ENCODE measurements at places on chromosomes 1 and 21. TPM values are rescaled to one million over a fixed set of nuclear protein-coding genes. Genes with fewer than 3 reads are reported as not detected.

DNA sequence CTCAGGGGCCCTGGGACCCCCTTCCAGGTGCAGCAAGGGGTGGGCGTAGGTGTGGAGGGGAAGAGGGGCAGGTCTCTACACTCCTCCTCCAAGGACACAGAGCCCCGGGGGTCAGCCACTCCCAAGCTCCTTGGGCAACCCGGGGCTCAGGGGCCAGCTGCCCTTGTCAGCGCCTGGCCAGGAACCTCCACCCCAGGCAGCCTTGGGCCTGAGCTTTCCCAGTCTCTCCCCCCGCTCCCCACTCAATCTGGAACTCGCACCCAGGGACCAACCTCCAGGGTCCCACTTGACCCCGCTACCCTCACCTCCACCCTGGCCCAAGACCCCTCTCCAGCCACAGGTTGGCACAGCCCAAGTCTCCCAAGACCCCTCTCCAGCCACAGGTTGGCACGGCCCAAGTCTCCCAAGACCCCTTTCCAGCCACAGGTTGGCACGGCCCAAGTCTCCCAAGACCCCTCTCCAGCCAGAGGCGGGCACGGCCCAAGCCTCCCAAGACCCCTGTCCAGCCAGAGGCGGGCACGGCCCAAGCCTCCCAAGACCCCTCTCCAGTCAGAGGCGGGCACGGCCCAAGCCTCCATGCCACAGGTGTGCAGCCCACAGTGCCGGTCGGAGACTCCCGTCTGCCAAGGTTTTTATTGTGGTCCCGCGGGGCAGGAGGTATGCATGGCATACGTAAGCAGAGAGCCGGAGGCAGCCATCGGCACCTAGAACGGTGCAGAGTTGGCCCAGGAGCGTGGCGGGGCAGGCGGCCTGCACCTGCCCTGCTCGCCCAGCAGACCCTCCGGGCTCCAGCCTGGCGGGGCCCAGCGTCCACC lies 3.0 kb downstream of the TNFRSF4 start:
- H3K27me3 ChIP-seq: peaks cover 60% of the 10 kb centered on the region
- no peaks in the 10 kb centered on the region for H3K4me1 ChIP-seq
- H3K36me3 ChIP-seq: no peaks in the 10 kb centered on the region
- H3K4me3 ChIP-seq: no peak overlapping the region
- no peak for DNase-seq

DNA sequence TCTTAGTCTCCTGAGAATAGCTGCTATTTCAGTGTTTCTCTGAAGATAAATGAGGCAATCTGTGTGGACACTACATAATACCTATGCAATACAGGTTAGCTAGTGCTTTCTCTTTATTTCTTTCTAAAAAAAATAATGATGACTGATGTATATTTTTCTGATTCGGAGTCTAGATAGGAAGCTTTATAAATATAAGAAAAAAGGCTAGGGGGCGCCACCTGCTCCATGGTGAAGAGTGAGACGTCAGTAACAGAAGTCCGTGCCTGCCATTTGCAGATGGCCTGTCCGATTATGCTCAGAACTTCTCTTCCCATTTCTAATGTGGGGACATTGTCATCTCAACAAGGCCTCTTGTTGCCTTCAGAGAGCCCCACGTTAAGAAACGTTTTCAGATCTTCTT lies 26.4 kb downstream of the QSOX1 start:
- H3K27ac ChIP-seq: no peak overlapping the region
- H3K4me1 ChIP-seq: no peaks in the 10 kb centered on the region
- no peaks in the 10 kb centered on the region for H3K36me3 ChIP-seq
- H3K4me3 ChIP-seq: no peak overlapping the region

DNA sequence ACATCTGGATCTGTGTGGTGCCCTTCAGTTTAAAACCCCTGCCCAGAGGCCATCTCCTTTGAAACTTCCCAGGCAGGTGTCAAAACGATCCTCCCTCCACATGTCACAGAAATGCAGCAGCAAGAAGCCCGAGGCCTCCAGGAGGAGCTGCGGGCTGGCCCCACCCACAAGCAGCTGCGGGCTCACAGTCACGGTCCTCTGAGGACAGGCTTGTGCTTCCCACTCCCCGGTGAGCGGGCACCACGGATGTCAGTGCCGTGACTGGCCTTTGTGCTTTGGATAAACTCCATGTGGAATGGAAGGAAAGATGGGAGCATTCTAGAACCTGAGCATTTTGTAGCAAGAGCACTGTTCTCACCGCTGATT lies 65.8 kb downstream of the SIK1 start:
- H3K27me3 ChIP-seq: peaks cover 9% of the 10 kb centered on the region
- no peak overlapping the region for H3K27ac ChIP-seq
- H3K4me1 ChIP-seq: peaks cover 46% of the 10 kb centered on the region

The FCRL2 gene
- total RNA-seq: not detected
